ENCODE measurements at places on chromosomes 4 and X.

GRCh38 chrX:106042296-106042695 is 3.8 kb upstream of the SERPINA7 start:
- no peak for DNase-seq

DNA sequence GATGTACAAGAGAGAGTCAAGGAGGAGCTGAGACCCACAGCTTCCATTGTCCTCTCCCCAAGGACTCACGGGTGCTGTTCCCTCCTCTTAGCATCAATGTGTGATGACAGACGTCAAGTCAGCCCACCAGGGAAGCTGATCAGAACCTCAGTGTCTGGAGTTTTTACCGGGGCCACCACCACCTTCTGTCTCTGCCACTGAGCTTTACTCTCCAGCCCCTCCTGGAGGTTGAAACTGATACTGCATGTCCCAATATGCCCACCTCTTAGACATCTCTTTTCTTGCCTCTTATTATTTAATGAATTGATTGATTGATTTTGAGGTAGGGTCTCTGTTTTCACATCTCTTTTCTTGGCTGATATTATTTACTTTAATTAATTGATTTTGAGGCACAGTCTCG is 10.3 kb upstream of the AKAP17A start:
- peak; percentile 61 for DNase-seq

DNA sequence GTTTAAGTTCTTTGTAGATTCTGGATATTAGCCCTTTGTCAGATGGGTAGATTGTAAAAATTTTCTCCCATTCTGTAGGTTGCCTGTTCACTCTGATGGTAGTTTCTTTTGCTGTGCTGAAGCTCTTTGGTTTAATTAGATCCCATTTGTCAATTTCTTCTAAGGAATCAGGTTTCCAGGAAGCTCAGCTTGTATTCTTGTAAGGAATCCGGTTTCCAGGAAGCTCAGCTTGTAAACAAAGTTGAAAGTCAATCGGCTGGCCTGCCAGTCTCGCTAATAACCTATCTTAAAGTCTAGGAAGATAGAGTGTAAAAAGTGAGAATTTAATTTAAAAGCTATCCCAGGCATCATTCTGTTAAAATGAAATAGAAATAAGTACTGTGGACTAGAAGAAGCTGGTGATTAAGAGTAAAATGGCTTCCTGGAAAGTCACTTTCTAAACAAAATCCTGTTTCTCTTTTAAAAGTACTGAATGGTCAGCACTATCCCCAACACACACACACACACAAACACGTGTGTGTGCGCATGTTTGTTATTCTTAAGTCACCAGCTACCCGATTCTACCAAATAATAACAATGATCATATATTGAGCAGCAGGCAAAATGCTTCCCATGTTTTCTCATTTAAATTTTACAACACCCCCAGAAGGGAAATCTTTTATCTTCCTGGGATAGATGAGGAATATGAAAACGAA is 171.7 kb downstream of the PAPSS1 start:
- no peak for DNase-seq

- no peak for DNase-seq
Observed at GRCh38 chr4:1208266-1208961, 36.0 kb upstream of the SPON2 start.

- DNase-seq: no peak
Observed at GRCh38 chr4:154590329-154591006, at the start of gene FGA. Gene FGA (minus strand): TSS chr4:154590742. CDS start chr4:154590687, 55 bp downstream.

All from stimulated activated CD8-positive, alpha-beta memory T cell treated with anti-CD3 and anti-CD28 coated beads, Interleukin-4, amount 100 ng/mL, for 24 hours (primary cell).